ENCODE measurements at places on chromosomes 11 and 22. TPM values are rescaled to one million over a fixed set of nuclear protein-coding genes. Genes with fewer than 3 reads are reported as not detected.

SEZ6L gene
- total RNA-seq, result not detected

CCDC15 gene
- 11.4 TPM for total RNA-seq

PNPLA5 gene
- not detected for total RNA-seq

DNA sequence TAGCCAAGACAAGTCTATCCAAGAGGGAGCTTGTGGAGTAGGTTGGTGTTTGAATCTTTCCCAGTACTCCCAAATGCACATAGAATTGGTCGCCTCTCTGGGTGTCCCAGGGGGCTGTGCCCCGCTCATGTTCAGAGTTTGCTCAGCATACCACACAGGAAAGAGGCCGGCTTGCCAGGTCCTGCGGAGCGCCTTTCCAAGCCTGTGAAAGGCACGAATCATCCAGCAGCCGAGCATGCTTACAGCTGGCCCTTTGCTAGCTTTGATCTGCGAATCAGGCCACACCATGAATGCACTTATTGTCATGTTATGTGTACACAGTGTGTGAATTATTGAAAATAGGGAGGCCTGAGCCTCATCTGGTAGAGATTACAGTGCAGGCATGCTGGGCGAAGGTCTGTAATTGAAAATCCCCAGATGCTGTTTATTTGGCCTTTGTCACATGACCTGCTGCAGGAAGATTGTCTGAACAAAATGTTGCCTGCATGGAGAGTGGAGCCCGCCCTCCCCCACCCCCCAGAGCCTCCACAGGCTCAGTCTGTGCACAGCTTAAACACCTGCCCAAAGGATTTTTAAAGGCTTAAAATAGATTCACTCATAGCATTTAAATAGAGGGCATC, 163.3 kb upstream of the RASSF10 start:
- DNase-seq, result peak; percentile 50

NRXN2 gene
- 0.36 TPM for total RNA-seq

DNA sequence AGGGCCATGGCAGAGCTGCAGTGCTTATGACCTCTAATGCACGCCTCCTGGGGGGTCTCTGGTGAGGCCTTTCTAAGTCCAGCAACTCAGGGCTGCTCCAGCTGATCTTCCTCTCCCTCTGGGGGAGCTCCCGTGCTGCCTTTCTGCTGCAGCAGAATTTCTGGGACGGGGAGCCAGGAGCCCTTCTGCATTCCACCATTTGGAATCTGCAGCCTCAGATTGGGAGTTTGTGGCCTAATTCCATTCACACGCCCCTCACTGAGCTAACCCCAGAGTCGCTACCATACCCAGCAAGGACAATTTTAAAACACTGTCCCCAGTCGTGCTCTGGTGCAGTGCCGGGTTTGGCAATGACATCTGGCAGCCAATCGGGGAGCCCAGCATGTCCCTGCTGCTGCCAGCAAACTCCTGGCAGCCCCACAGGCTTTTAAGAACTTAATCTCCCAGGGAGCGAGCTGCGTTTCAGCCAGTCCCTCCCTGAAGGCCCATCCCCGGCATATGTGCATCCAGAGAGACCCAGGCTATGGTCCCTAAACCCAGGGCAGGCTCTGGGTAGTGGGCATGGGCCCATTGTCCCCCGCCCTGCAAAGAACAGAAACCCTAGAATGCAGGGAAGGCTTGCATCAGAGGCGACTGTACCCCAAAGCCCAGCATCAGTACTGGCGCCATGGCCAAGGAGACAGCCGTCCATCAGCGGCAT, 4.7 kb downstream of the SHANK2 start:
- DNase-seq, result no peak

SLC25A17 gene
- 30.0 TPM for total RNA-seq

SYT12 gene
- under 0.01 TPM for total RNA-seq

KRTAP5-7 gene
- total RNA-seq, result not detected

CHRNA10 gene
- total RNA-seq, result 0.20 TPM

DNA sequence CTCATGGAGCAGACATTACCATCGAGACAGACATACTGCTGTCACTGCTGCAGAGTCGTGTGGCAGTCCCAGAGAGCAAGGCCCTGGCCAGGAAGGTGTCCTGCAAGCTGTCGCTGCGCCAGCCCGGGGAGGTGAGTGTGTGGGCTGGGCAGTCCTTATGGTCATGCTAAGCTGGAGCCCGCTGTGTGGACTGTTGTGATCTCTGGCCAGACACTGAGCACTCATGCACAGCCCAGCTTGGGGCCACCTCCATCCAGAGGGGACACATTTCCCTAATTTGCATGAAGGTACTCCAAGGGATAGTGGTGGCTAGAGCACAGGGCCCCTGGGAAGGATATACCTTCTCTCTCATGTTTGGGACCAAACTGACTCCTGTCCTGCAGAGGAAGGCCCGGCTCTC, 9.6 kb downstream of the ANKK1 start:
- no peak for DNase-seq

PATE2 gene
- 0.24 TPM for total RNA-seq

JAM3 gene
- 49.1 TPM for total RNA-seq

GRCh38 chr11:57387289-57388030, 3.0 kb downstream of the PRG2 start:
- DNase-seq, result peak; percentile 38

GLB1L3 gene
- not detected for total RNA-seq

- DNase-seq, result no peak
Measured at GRCh38 chr22:19595532-19595931, 71.3 kb upstream of the CLDN5 start.

NAP1L4 gene
- 90.2 TPM for total RNA-seq

GRCh38 chr11:66542362-66542761, 3.5 kb downstream of the ZDHHC24 start:
- DNase-seq, result peak; percentile 32
